ENCODE measurements at places on chromosomes 3 and 15.

DNA sequence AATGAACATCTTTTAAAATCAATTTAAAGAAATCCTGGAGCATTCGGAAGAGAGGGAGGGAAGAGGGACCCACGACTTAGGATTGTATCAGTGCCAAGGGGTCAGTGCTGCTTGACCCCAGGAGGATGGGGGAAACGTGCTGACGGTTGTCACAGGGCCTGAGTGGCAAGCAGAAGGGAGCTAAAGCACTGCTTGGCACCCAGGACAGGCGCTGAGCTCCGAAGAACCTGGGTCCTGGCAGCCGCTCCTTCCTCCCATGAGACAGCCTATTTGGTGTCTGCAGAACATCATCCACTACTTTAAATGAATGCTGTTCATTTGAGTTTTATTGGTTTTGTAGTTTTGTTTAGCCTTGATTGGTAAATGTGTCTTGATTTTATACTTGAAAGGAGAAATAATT lies 54.5 kb downstream of the RGMA start:
- peaks cover 10% of the 10 kb centered on the region for H3K4me1 ChIP-seq
- H3K27ac ChIP-seq: no peak overlapping the region
- H3K27me3 ChIP-seq: no peaks in the 10 kb centered on the region
- no peak overlapping the region for H3K4me3 ChIP-seq

- no peak for DNase-seq
- peaks cover 7% of the 10 kb centered on the region for H3K27me3 ChIP-seq
- H3K36me3 ChIP-seq: no peaks in the 10 kb centered on the region
- H3K27ac ChIP-seq: no peak overlapping the region
- no peak overlapping the region for H3K4me3 ChIP-seq
- H3K4me1 ChIP-seq: no peaks in the 10 kb centered on the region
Observed at GRCh38 chr15:39022532-39023305, 458.1 kb upstream of the RASGRP1 start.

- H3K27me3 ChIP-seq: no peaks in the 10 kb centered on the region
- peaks cover 26% of the 10 kb centered on the region for H3K4me1 ChIP-seq
- peaks cover 2% of the 10 kb centered on the region for H3K36me3 ChIP-seq
Observed at GRCh38 chr15:90367576-90367975, 15.5 kb downstream of the ZNF774 start.

- peaks cover 59% of the 10 kb centered on the region for H3K4me1 ChIP-seq
- DNase-seq: peak; percentile 44
- peak overlapping the region; percentile 95 for H3K27ac ChIP-seq
- peaks cover 16% of the 10 kb centered on the region for H3K36me3 ChIP-seq
- H3K4me3 ChIP-seq: peak overlapping the region; percentile 94
Observed at GRCh38 chr15:64460724-64461720, 644 bp downstream of the ZNF609 start.

GRCh38 chr3:103672346-103672745 lies 1237.5 kb downstream of the ZPLD1 start:
- H3K27ac ChIP-seq: no peak overlapping the region
- H3K36me3 ChIP-seq: no peaks in the 10 kb centered on the region
- no peaks in the 10 kb centered on the region for H3K27me3 ChIP-seq
- H3K4me1 ChIP-seq: no peaks in the 10 kb centered on the region

DNA sequence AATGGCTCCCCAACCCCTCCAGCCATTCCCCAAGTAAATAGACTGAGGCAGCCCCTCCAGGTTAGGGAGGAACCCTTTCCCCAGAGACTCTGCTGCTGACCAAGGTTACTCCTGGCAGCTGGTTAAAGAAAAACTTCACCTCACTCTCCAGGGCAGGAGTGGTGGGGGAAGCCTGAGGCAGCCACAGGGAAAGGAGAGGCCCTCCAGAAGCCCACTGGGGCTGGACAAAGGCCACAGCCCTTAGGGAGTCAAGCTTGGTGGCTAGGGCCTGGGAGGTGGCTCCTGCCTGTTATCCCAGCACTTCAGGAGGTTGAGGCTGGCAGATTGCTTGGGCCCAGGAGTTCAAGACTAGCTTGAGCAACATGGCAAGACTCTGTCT lies 923 bp downstream of the ACY1 start:
- DNase-seq: no peak
- H3K4me3 ChIP-seq: peak overlapping the region; percentile 96
- H3K27me3 ChIP-seq: no peaks in the 10 kb centered on the region
- H3K27ac ChIP-seq: peak overlapping the region; percentile 72

DNA sequence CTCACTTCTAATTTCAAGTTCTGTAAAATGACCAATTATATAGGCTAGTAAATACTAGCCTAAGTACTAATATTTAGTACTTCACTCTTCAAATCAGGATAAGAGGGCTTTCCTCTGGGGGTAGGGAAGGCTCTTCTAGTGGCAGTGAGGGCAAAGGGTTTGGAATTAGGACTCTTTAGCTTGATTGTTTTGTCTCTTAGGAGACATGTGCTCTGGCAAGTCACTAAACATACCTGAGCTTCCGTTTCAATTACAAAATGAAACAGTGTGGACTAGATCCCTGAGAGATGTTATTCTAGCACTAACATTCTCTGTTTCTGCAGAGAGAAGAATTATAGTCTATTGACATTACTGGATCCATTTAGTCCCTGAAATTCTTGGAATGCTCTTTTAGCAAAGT lies 71.5 kb downstream of the PCOLCE2 start:
- H3K4me1 ChIP-seq: no peaks in the 10 kb centered on the region
- no peak overlapping the region for H3K4me3 ChIP-seq
- no peaks in the 10 kb centered on the region for H3K36me3 ChIP-seq
- H3K27ac ChIP-seq: no peak overlapping the region
- no peak for DNase-seq

DNA sequence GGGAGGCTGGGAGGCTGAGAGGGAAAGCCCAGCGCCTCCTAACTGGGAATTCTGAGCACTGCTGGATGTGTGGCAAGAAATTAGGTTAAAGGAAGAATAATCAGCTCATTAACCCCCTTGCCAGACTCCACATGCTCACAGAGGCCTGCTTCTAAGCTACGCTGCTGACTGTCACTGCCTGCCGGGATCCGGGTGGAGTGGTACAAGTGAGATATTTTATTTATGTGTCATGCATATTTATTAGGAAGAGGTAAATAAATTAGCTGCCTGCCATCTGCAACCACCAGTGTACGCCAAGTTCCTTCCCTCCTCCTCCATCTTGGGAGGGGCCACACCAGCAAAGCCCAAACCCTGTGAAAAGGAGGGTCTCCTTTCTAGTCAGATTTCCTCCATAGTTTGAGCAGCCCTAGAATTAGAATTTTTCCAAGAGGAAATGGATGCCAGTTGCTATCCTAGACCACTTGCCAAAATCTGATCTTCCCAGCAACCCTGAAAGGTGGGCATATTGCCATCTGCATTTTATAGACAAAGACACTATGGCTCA lies 43.5 kb upstream of the GRIP2 start:
- H3K27me3 ChIP-seq: no peaks in the 10 kb centered on the region
- H3K27ac ChIP-seq: no peak overlapping the region
- H3K4me3 ChIP-seq: no peak overlapping the region
- DNase-seq: no peak
- no peaks in the 10 kb centered on the region for H3K36me3 ChIP-seq

DNA sequence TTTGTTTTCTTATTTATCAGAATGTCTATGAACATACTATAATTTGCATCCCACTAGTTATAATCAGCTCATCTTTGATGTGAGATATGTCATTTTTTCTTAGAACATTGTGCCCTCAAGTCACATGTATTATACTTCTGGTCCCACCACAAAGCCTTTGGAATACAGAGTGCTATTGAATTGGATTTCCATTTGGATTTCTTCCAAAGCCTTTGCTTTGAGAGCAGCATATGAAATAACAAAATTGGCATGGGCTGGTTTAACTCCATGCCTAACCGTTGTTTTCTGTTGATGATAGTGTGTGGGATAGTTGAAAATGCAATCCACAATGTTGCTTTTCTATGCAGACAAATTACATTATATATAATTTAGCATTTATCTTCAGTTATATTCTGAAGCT lies 284.5 kb upstream of the PLSCR5 start:
- no peak overlapping the region for H3K4me3 ChIP-seq
- no peak overlapping the region for H3K27ac ChIP-seq
- no peaks in the 10 kb centered on the region for H3K36me3 ChIP-seq
- no peaks in the 10 kb centered on the region for H3K4me1 ChIP-seq

GRCh38 chr15:77180757-77181156 lies 109.8 kb upstream of the TSPAN3 start:
- H3K36me3 ChIP-seq: peaks cover 3% of the 10 kb centered on the region
- no peak for DNase-seq
- H3K27me3 ChIP-seq: no peaks in the 10 kb centered on the region
- no peak overlapping the region for H3K4me3 ChIP-seq
- no peak overlapping the region for H3K27ac ChIP-seq

GRCh38 chr15:64251658-64252057 lies 88.8 kb upstream of the PPIB start:
- peaks cover 23% of the 10 kb centered on the region for H3K36me3 ChIP-seq
- H3K4me1 ChIP-seq: peaks cover 38% of the 10 kb centered on the region
- H3K4me3 ChIP-seq: no peak overlapping the region
- H3K27me3 ChIP-seq: no peaks in the 10 kb centered on the region
- DNase-seq: no peak

DNA sequence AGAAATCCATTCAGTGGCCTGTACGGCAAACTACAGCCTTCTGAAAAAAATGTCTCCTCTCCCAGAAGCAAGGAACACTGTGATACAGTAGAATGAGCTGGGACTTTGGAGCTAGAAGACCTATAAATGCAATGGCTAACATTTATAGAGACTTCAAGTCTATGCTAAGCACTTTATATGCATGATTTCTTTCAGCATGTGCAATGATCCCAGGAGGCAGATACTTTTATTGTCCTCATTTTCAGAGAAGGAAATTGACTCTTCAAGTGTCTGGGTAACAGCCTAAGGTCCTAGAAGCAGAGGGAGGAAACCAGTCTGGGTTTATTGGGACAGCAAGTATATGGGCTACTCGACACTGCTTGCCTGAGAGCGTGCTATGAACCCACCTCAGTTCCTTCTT lies 140.9 kb downstream of the ALDH1A2 start:
- H3K4me1 ChIP-seq: no peaks in the 10 kb centered on the region
- DNase-seq: no peak
- H3K27ac ChIP-seq: no peak overlapping the region
- no peak overlapping the region for H3K4me3 ChIP-seq
- H3K27me3 ChIP-seq: peaks cover 13% of the 10 kb centered on the region
- no peaks in the 10 kb centered on the region for H3K36me3 ChIP-seq

DNA sequence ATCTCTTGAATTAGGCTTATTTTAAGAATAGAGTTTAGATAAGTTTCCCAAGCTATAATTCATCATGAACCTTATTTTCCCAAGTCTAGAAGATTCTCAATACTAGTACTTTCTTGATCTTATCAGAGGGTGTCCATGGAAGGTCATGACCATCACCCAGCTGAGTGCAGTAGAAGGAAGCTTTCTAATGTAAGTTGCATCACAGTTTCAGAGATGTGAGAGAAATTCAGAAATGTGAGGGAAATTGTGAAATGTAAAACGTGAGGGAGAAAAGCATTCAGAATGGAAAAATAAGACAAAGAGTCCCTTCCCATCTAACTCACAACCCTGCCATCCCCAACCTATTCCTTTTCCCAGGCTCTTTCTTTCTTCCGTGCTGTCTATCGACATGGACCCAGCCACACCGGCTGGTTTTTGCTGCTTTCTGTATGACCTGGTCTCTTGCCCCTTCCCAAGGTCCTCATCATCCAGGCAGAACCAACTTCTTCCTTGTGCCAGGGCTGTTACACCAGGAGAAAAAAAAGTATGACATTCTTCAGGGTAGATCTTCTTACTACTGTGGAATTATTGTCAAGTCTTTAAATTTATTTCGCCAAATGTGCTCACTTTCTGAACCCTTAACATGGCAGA lies 6.7 kb downstream of the CAPN3 start:
- no peak overlapping the region for H3K27ac ChIP-seq
- H3K36me3 ChIP-seq: no peaks in the 10 kb centered on the region
- no peaks in the 10 kb centered on the region for H3K4me1 ChIP-seq

GRCh38 chr3:9727041-9727595 lies 4.4 kb upstream of the BRPF1 start:
- H3K36me3 ChIP-seq: no peaks in the 10 kb centered on the region
- H3K27ac ChIP-seq: peak overlapping the region; percentile 76
- H3K4me1 ChIP-seq: peaks cover 26% of the 10 kb centered on the region
- peak; percentile 51 for DNase-seq
- H3K27me3 ChIP-seq: no peaks in the 10 kb centered on the region
- H3K4me3 ChIP-seq: peak overlapping the region; percentile 80

DNA sequence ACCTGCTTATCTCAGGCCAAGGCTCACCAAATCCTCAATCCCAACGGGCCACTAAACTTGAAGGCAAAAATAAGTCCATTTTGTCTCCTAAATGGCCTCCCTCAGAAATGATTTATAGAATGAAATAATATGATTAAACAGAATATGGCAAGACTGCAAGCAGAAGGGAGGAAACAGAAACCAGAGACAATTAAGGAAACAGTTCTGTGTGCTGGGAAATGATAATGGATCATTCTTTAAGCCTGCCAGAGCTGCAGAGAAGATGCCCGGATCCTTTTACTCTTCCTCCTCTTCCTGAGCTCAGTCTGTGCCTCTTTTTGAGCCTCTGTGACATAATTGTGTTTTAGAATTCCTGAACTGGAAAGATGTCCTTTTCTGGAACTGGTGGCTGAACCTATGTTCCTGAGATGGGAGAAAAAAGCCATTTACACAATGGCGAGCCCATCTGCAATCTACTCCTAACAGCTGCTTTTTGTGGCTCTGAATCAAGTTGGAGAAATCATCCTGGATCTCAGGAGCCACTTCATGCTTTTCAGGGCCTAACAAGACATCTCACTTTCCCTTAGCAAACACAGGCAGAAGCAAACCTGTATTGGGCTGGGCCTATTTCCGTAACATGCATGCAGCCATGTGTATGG lies 2.8 kb upstream of the ABHD2 start:
- H3K27ac ChIP-seq: no peak overlapping the region
- no peak overlapping the region for H3K4me3 ChIP-seq
- no peaks in the 10 kb centered on the region for H3K36me3 ChIP-seq
- no peak for DNase-seq

DNA sequence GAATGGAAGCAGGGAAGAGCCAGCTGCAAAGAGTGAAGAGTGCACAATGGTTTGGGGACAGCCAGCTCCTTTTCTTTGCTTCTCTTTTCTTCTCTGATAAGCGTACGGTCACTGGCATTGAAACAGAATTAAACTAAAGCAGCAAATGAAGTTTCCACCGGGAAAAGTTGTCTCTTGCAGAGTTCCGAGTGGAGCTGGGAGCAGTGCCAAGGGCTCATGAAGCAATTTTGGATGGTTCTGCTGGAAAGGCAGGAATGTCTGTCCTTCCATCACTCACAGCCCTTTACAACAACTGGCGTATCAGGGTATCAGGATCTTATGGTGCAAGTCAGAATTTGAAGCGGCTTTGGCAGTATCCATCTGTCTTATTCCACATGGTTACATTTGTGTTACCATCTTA lies 1042.9 kb downstream of the NTRK3 start:
- no peaks in the 10 kb centered on the region for H3K27me3 ChIP-seq
- H3K4me3 ChIP-seq: no peak overlapping the region

DNA sequence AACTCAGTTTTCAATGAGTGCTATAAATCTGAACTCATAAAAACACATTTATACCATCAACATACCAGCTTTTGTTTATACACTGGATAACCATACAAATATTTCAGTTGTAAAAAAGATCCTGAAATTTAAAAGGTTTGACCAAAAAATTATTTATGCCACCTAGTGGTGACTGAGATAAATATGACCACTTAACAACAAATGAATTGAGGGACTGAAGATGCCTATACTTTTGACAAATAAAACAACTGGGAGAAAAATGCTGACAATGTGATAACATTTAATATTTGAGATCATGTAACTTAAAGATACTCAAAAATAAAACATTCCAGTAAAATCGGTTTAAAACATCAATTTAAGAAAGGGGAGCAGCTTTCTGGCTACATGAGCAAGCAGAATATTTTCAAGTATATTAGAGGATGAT lies 30.4 kb downstream of the ATG3 start:
- DNase-seq: no peak
- no peak overlapping the region for H3K4me3 ChIP-seq
- H3K27me3 ChIP-seq: no peaks in the 10 kb centered on the region
- H3K27ac ChIP-seq: no peak overlapping the region
- H3K36me3 ChIP-seq: peaks cover 29% of the 10 kb centered on the region
